ENCODE measurements at places on chromosomes 13 and 19.

DNA sequence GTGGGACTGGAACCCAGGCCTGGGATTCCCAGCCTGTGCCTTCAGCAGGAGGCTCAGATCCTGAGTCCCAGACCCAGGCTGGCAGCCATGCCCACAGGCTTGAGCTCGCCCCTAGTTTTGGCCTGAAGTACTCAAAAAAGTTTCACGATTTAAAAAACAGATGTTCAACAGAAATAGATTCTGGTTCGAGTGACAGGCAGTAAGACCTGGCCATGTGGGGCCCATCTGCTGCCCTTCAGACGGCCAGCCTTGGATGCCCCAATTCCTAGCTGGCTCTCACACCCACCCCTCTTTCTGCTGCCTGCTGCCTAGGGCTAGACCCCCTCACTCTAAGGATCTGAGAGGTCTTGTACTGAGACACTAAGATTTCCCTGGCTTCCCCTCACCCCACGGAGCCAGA is 2.8 kb upstream of the DMPK start:
- no peak for DNase-seq

GRCh38 chr13:27147530-27148170 is 24.0 kb downstream of the USP12 start:
- no peak for DNase-seq

DNA sequence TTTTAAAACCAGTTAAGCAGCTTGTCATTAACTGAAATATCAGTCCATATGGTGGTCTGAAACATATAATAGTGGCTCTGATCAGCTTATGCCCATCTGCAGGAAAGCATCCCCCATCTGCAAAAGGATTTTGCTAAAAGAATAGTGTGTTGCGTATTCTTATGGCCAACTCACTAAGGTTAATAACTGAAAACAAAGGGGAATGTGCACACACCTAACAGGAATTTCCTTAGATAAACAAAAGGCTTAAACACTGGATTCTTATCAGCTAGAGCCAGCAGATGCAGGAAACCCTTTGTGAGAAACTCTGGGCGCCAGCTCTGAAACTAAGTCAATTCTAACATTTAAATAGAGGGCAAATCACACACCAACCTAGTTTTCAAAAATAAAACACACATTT is 22.1 kb downstream of the VPS36 start:
- DNase-seq: no peak

DNA sequence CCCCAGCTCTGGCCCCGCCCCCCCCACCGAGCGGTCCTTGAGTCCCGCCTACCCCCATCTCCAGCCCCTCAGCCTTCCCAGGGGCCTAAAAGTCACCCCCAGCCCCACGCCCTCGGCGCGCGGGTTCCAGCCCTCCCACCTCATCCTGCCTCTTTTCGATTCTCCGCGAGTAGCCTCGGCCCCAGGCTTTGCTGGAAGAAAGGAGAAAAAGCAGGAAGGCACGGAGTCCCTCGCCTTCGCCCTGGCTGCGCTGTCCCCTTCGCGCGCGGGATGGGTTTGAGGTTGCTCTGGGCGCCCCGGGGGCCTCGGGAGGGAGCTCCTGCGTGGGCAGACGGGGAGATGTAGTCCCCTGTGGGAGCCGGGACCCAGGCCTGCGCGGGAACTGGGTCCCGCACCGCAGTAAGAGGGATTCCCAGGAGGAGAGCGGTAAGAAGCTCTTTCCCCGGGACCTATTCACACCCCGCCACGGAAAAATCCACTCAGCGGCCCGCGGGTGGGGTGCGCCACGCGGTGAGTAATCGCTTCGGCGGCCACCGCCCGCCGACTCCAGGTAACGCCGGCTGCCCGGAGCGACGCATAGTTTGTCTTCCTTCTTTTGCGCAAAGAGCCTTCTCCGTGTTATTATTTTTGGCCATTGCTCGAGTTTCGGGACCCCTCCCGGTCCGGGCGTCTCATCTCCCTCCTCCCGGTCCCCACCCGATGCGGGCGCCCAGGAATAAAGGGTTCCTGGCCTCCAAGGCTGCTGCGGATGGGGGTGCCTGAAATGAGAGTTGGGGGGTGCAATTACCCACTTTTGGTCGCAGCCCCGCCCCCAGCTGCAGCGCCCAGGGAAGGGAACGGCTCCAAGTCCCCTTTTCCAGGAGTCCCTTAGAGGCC is 865 bp upstream of the CRLF1 start:
- no peak for DNase-seq

DNA sequence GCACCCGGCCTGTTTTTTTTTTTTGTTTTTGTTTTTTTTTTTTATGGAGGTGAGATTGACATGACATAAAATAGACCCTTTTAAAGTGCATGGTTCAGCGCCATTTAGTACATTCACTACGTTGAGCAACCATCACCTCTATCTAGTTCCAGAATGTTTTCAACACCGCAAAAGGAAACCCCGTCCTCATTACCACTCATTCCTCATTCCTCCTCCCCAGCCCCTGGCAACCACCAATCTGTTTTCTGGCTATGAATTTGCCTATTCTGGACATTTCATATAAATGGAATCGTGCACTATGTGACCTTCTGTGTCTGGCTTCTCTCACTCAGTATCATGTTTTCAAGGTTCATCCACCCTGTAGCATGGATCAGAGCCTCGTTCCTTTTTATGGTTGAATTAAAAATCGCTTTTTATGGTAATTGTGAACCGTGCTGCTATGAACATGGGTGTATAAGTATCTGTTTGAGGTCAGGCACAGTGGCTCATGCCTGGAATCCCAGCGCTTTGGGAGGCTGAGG is 9.9 kb upstream of the ADGRE5 start:
- DNase-seq: no peak

- no peak for DNase-seq
These were observed 21.2 kb upstream of the MCF2L start for GRCh38 chr13:112947796-112948195.

- no peak for DNase-seq
These were observed 3.7 kb downstream of the GGACT start for GRCh38 chr13:100584896-100585295.

GRCh38 chr13:45396533-45397095 is 21.6 kb downstream of the SLC25A30 start:
- DNase-seq: no peak

DNA sequence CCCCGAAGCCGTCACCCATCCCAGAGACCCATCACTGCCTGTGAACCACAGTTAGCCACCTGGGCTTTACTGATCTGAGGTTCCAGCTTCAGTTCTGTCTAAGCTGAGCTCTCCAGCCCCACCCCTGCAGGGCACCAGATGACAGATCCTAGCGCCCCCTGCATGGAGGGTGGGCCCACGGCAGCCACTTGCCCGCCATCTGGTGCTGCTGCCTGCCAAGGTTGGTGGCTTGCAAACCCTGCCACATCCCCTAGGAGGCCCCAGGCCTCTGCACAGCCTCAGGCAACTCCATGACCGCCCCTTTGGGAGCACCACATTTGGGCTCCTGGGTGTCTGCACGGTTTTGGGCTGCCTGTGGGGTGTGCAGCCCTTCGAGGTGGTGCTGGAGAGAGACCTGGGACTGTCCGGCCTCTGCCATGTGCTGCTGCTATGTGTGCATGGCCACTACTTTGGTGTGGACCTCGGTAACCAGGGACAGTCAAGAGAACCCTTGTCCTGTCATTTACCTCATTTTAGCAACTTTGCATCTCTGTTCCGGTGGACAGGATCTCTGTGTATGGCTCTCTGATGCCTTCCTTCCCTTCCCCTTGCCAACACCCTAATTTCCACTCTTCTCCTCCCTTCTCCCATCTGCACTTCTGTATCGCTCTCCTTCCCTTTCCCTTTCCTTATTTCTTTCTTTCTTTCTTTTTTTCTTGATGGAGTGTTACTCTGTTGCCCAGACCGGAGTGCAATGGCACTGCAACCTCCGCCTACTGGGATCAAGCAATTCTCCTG is 17.4 kb upstream of the SDHAF1 start:
- DNase-seq: no peak

DNA sequence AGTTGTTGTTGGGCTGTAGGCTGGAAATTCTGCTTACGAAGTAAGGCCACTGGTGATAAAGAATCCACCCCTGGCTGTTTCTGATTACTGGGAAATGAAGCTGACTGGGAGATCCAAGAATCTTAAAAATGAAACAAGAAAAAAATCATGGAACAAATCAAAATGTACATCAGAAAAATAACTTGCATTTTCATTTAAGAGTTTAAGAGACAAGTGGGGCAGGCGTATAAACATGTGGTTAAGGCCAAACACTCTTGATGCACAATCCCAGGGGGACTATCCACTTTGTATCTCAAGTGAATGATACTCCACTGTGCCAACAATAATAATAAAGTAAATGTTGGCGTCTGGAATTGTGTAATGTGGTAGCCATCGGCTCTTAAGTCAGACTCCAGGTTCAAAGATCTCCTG is 24.6 kb downstream of the ZMYM5 start:
- no peak for DNase-seq

DNA sequence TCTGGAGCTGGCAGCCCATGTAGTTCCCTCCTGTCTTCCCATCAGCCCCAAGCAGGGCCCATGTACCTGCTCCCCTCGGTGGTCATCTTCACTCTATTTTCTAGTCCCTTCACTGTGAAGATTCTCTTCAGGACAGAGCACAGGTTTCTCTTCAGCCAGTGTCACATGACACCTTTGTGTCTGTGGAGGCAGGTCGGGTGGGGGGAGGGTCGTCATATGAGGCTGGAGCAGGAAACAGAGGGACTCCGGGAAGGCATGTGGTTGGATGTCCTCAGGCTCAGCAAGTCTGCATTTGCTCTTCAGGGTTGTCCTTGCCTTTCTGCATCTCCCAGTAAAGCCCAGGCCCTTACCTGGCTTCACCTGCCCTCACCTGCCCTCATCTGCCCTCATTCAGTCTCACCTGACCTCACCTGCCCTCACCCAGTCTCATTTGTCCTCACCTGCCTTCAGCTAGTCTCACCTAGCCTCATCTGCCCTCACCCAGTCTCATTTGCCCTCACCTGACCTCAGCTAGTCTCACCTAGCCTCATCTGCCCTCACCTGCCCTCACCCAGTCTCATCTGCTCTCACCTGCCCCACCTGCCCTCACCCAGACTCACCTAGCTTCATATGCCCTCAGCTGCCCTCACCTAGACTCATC is 120.3 kb downstream of the ZDHHC20 start:
- DNase-seq: no peak

DNA sequence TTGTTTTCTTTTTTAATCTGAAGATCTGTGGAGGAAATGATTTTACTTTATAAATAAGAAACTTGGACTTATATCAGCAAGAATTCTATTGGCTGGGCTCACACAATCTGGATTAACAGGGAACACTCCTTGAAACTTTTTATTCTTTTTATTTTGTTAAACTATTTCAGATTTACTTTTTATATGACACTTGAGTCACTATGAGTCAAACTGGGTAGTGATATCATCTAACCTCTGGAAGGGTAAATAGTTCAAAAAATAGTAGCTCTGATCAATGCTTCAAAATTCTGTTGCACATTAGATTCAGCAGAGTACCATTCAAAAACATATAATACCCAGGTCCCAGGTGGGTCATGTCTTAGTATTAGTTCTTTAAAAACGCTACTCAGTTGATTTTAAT is 55.1 kb upstream of the NBEA start:
- DNase-seq: no peak

DNA sequence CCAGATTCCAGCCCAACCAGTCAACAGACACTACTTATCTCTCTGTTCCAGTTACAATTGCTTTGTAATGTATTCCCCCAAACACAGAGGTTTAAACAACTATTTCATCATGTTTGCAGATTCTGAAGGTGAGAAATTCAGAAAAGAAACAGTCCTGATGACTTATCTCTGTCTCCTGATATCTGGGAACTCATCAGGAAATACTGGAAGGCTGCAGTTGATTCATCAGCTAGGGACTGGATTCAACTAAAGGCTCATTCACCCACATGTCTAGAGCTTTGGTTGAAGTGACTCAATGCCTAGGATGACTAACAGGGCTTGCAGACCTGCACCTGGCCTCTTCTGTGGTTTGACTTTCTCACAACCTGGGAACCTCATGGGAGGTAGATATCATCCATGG is 56.6 kb upstream of the GPC6 start:
- no peak for DNase-seq

DNA sequence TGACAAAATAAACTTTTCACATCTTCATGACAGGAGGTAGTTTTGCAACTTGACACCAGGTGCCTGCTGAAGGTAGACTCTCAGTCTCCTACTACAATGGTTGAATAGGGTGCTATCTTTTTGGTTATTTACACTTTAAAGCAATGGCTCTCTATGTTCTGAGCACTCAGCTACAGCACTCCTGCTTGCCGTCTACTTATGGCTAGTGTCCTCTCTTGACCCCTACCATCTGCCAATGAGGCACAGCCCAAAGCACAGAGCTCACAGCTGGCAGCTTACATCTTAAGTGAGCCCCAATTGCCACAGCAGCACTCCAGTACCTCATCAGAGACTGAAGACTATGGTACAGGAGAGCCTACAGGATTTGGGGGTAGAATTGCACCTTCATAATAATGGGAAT is 11.4 kb downstream of the ZNF708 start:
- no peak for DNase-seq

DNA sequence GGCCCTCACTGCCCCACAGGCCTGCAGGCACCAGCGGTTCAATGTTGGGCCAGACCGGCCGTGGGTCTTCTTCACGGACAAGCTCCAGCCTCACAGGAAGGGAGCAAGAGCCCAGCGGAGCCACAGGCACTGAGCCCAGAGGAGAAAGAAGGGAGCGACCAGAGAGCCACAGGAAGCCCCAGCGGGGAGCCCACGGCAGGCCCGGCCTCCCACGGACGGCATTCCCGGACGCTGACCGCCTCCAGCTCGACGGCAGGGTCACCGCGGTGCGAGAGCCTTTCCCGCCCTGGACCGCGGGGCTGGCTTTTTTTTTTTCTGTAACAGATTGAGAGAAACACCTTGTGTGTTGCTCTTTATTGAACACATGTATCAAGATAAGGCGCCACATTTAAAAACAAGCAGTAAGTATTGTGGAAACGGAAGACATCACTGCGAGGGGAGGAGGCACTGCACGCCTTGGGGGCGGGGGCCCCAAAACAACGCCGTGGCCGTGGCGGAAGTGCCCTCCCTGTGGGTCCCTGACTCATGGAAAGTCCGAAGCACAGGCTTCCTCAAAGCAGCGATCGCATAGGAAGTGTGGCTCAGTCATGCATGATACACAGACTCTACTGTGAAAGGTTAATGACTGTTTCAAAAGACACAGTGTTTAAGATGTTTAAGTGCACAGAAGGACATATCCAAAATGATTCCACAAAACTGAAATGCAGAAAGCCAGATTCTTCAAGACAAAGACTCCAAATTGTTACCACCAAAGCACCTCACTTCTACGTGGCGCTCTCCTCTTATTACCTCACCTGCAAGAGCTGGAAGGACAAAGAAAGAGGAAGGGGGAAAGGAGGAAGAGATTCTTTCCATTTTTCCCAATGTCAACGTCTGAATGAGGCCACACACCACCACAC is 3.5 kb downstream of the RASA3 start:
- peak; percentile 88 for DNase-seq

DNA sequence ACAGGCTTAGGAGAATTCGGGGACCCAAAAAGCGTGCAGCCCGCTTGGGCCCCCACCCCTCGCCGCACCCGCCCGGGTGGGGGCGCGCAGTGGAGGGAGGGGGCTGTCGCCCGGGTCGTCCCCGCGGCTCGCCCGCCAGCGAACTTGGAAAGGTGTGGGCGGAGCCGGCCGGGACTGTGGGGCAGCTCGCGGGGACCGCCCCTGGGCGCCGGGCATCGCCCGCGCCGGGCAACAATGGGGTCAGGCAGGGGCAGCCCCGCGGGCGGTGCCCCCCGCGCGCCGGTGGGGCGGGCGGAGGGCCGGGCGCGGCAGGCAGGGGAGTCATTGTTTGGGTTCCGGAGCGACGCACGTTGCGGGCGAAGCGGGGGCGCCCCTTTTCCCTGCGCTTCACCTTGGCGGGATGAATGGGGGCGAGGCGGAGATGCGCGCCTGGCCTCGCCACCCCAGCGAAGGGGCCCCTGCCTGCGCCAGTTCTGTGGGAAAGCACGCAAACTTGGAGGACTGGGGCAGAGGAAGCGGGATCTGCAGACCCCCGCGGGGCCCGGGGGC is 647 bp upstream of the KLF12 start:
- no peak for DNase-seq

All from activated naive CD8-positive, alpha-beta T cell treated with anti-CD3 and anti-CD28 coated beads, Interleukin-2, amount 50 U/mL, for 16 hours (primary cell).